Breast epithelium (tissue), 4 donors: ENCODE measurements at places on chromosomes 2 and 18.
A peak's percentile ranks its signal among the peaks of the same experiment; 100 is the strongest.

GRCh38 chr2:223626716-223627115 is 24.6 kb upstream of the SCG2 start:
- no peak overlapping the region for H3K27ac ChIP-seq
- no peak overlapping the region for H3K4me3 ChIP-seq
- H3K4me1 ChIP-seq = no peaks in the 10 kb centered on the region
- DNase-seq = no peak
- H3K27me3 ChIP-seq = no peaks in the 10 kb centered on the region
- H3K36me3 ChIP-seq = no peaks in the 10 kb centered on the region

DNA sequence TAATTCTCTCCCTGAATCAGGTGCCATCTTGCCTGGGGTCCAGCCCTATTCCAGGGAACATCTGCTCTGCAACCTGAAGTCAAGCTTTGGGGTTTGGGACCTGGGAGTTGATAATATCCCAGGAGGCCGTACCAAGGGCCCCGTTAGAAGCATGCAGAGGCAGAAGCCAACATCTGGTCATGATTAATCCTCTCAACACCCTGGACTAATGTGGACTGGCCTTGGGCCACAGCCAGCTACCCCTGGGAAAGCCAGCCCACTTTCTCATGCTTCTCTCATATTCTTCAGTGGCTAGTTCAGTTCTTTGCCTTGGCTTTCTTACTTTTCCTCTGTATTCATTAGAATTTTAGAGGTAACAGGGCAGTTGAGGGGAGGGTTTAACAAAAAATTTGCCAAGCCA is 515.6 kb upstream of the NRP2 start:
- H3K4me3 ChIP-seq = no peak overlapping the region
- no peak for DNase-seq
- H3K4me1 ChIP-seq = no peaks in the 10 kb centered on the region
- no peaks in the 10 kb centered on the region for H3K36me3 ChIP-seq

- no peaks in the 10 kb centered on the region for H3K4me1 ChIP-seq
- no peak overlapping the region for H3K4me3 ChIP-seq
- no peaks in the 10 kb centered on the region for H3K36me3 ChIP-seq
- no peaks in the 10 kb centered on the region for H3K27me3 ChIP-seq
Observed at GRCh38 chr2:126893153-126893552, 5.5 kb upstream of the TEX51 start.

- no peaks in the 10 kb centered on the region for H3K36me3 ChIP-seq
- peak overlapping the region; percentile 71 for H3K4me3 ChIP-seq
- no peaks in the 10 kb centered on the region for H3K27me3 ChIP-seq
- DNase-seq = no peak
Observed at GRCh38 chr2:121735518-121736074, 1.1 kb downstream of the NIFK start.

DNA sequence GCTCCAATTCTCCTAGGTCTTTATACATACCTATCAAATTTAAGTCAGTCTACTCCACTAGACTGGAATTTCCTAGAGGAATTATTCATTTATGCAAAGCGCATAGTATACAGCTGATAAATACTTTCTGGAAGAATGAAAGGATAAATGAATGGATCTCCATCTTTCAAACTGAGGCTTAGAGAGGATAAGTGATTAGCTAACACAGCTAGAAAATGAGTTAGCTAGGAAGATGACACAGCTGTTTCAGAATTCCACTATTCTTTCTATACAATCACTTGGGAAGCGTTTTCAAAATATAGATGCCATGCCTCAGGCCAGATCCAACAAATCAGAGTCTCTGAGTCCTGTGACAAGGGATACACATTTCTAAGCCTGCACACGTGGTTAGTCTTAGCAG is 1146.6 kb upstream of the ZEB2 start:
- H3K4me3 ChIP-seq = no peak overlapping the region
- H3K27me3 ChIP-seq = no peaks in the 10 kb centered on the region
- no peaks in the 10 kb centered on the region for H3K4me1 ChIP-seq
- no peak overlapping the region for H3K27ac ChIP-seq

DNA sequence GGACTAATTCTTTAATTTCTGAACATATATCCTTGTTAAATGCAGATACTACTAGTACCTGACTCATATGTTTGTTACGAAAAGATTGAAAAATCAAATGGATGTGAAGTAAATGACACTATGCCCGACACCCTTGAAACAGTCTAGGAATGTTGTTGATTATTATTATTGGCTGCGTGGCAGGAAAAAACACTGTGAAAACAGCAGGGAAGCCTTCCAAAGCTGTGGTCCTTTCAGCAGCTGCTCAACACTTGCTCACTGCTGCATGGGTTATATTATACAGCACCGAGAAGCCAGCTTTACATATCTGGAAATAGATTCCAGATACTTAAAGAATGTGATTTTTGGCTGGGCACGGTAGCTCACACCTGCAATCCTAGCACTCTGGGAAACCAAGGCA is 26.5 kb downstream of the CRYGD start:
- H3K27ac ChIP-seq = no peak overlapping the region
- no peak overlapping the region for H3K4me3 ChIP-seq
- DNase-seq = no peak
- H3K36me3 ChIP-seq = no peaks in the 10 kb centered on the region
